ENCODE measurements at places on chromosomes 7 and 10.
A peak's percentile ranks its signal among the peaks of the same experiment; 100 is the strongest.

GRCh38 chr7:25579778-25580075 lies 351.4 kb upstream of the NPVF start:
- DNase-seq: no peak

DNA sequence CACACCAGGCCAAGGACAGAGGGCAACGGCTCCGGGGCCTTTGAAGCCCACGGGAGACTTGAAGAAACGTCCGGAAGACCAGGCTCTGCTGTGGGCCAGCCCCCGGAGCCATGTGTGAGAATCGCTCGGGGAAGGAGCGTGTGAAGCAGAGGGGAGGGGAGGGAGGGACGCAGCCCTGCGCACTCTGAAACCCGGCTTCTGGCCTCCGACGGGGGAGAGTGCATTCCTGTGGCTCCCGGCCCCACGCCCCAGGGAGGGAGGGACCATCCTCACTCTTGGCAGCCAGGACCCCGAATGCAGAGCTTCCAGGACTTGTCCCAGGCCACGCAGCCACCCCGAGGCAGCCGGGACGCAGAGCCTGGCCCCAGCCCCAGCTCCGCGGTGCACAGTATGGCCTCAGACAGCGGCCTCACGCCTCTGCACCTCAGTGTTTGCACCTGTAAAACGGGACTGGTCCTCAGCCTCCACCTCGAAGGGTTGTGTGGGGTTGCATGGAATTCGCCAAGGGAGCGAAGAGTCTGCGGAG lies 67.4 kb downstream of the PDGFA start:
- DNase-seq: no peak

GRCh38 chr7:127588697-127589482 lies 679 bp downstream of the ARF5 start:
- DNase-seq: peak; percentile 36

DNA sequence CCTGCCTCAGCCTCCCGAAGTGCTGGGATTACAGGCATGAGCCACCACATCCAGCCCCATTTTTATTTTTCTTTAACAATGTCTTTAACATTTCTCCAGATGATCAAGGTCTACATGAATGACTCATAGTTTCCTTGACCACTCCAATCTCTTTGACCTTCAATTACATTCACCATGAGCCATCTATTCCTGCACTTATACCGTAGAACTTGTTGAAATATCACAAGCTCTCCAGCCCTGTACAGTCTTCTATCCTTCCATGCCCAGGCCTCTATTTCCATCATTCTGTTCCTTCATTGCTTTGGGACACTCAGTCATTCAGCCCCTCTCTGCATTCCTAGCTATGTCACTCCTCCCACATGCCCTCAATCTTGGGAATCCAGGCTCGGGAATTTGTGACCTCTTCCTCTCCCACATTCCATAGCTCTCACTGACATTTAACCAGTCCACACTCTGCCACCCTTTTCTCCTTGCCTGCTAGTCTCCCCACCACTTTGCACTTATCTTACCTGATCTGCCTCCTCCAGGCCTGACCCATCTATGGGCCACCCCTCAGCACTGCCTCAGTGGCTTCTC lies 151.8 kb upstream of the STK17A start:
- DNase-seq: no peak

GRCh38 chr10:132943791-132944404 lies 1.5 kb upstream of the CFAP46 start:
- no peak for DNase-seq

DNA sequence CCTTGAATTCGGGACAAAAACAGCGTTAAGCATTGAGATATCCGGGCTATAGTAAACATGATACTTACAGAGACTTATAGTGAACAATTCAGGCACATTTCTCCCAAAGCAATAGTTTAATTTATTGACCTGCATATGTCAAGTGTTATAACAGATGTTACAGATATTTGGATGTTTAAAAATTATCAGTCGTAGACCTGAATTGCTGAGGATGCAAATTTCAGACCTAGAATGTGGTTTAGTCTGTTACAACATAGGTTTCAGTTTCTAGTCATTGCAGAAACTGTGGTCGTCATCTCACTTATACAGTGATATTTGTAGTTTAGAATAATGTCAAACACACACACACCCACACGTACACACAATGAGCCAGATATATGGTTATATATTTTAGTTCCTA lies 85.2 kb downstream of the VTI1A start:
- DNase-seq: no peak

- DNase-seq: peak; percentile 76
Measured at GRCh38 chr10:3961082-3961481, 176.1 kb upstream of the KLF6 start.

DNA sequence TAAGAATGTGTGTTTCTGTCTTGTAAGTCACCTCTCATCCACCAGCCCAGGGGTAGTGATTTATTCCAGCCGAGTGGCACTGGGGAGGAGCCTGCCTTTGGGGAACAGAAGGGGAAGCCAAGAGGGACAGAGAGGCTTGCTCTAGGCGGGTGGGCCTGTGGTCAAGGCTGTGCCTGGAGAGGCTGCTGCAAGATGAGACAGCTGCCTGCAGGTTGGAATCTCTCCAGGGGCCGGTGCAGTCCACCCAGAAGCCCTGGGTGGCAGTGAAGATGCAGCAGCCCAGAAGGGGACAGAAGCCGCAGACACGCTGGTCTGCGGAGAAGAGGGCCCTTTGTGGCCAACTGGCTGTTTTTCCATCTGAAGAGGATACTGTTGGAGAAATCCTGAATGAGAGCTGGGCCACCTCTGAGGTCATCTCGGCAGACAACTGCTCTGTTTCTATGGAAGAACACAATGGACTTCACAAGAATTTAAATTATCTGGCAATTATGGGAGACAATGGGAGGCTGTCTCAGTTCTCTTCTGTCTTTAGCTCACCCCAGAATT lies 175.7 kb downstream of the GFRA1 start:
- DNase-seq: no peak

DNA sequence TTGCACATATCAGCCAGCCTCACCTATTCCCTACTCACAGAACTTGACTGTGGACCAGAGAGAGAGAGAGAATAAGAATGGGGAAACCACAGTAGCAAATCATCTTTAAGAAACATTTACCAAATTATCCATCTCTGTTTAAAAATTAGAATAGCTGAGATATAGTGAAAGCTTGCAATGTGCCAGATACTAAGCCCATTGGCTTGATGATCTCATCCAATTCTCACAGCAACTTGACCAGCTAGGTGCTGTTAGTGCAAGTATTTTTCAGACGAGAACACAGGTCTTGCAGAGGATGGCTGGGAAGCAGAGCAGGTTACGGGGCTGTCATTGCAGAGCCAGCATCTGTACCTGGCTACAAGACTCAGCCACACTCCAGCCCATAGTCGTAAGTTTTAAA lies 50.9 kb downstream of the KLF6 start:
- no peak for DNase-seq

DNA sequence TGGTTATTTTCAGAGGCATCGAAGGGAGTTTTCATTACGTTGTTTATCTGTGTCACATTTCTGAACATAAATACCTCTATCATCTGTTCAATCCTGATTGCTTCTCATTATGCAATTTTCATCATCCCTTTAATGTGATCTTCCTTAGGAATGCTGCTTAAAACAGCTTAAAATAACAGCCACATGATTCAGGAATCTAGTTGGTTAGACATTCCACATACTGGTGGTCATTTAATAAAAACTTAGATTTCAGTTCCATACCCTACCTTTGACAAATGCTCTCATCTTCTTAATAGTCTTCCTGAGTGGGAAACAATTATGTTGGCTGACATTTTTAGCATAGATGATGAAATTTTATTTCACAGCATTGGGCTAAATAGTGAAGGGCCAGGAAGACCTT lies 191.3 kb upstream of the CDCA7L start:
- no peak for DNase-seq

GRCh38 chr7:27324246-27324645 lies 81.6 kb downstream of the EVX1 start:
- no peak for DNase-seq

GRCh38 chr7:55031075-55031474 lies 12.3 kb downstream of the EGFR start:
- no peak for DNase-seq

DNA sequence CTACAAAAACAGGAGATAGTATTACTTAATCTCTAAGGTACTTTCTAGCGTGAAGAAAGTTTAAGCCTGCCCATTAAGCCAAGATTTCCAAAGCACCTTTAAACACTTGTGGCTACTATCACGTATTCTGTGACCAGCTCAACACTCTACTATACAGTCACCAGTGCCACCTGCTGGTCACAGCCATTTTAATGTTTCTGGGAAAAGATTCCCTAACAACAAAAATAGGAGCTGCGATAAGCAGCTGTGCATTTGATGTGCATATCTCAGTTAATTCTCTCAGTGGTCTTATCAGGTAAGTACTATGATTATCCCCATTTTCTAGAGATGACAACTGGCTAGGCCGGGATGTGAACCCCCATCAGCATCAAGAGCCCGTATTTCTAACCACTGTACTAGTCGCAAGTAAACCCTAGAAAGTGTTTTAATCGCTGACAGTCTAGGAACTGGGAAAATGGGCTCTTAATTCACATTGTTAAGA lies 860 bp downstream of the SEC31B start:
- DNase-seq: peak; percentile 71

DNA sequence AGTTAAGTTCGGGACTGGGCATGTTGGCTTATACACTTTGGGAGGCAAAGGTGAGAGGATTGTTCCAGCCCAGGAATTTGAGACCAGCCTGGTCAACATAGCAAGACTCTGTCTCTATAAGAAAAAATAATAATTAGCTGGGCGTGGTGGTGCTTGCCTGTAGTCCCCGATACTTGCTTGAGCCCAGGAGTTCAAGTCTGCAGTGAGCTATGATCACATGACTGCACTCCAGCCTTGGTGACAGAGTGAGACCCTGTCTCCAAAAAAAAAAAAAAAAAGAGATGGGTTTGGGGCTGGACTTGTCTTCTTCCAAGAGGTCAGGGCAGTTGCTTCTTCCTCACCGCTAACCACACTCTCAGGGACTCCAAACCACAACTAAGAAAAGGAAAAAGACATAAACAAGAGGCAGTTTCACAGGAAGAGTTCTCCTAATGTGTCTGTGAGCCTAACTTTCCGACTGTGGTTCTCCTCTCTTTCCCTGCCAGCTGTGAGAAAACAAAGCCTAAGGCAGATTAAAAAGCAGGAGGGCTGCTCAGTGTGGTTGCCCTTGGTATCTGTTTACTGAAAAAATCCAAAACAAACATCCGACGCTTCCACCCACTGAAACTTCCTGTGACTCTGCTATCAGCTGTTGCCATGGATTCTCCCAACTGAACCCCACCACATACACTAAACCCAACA lies 2.4 kb upstream of the SERPINE1 start:
- DNase-seq: no peak

DNA sequence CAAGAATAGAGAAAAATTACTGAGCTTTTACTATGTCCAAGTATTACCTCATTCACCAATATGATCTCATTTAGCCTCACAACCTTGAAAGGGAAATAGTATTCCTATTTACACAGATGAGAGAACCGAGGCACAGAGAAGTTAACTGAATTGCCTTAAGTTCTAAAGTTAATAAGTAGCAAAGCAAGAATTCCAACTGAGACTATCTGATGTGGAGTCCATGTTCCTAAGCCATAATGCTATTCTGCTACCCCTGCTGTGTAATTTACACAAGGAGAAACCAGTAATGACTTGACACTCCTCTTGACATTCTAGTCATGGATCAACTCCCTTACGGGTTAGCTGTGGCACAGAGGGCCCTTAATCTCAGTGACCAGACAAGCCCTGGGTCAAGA lies 60.7 kb downstream of the ABCB4 start:
- DNase-seq: no peak

DNA sequence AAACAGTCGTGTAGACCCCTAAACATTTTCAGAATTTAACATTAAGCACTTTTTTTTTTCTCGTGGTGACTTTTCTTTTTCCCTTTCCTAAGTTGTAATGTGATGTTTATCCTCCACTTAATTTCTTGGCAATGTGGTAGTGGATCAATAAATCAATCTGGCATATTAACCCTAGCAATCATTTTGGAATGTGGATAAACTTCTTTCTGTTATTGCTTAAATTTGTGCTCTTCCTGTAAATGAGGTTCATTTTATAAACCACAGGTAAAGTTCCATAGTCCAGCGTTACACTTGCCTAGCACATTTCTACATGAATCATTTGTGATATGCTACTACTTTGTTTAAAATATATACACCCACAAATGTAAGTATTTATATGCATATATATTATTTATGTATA lies 247.4 kb upstream of the ETV1 start:
- DNase-seq: no peak

GRCh38 chr7:1255080-1255816 lies 22.6 kb downstream of the UNCX start:
- no peak for DNase-seq

- no peak for DNase-seq
Measured at GRCh38 chr7:97731736-97732564, at the start of gene TAC1. TAC1 (plus strand) TSS chr7:97732086; CDS start chr7:97732613, 527 bp downstream.

DNA sequence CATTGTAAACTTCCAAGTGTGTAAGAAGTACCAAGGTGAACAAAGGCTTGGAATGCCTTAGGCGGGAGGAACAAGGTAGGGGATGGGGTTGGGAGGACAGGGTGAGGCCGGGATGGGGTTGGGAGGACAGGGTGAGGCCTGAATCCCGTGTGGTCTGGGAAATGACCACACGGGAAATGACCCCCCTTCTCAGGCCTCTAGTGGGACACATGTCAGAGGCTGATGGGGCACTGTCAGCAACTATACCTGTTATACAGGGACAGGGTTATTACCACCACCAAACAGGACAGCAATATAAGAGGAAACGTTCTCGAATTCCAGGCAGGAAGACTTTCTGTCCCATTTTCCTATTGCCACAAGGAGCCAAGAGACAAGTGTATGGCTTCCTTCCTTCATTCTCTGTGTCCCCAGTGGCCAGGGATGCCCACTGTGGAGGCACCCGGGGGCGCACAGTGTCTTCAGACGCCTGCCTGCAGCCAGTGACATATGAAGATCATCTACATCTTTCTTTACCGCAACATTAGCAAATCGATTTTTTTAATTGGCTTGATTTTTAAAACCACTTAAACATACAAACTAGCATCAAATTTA lies 1.3 kb downstream of the MKI67 start:
- no peak for DNase-seq

DNA sequence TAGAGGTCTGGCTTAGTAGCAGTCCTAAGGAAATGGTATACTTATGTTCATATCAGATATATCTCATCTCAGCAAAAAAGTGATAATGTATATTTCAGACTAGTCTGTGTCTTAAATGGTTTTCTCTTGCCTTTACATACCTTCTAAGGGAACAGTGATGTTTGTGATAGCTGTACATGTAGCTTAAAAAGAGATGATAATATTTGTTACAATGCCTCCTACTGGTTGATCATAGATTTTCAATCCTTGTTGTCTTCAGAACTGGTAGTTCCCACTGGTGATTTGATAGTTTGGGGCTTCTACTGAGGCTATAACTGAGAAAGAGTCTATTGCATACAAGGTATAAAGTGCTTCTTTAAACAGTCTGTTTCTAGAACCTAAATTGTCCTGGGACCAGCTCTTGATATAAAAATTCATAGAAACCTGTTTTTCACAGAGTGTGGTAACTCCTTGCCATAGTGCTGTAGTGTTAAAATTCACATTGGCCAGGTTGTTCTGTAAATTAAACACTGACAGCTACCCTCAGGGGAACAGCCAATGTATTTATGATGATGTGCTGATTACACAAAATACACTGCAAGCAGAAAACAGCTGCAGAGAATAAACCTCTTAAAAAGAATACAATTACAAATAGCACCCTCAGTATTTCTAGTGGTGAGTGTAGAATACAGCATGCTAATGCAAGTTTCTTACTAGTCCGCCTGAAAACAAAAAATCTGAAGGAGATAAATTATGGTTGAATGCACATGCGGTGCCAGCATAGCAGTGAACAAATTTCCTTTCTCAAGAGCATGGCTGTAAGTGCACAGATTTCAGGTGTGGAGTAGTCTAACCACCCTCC lies 90.3 kb downstream of the BTRC start:
- no peak for DNase-seq

GRCh38 chr7:2575733-2576340 lies 17.1 kb downstream of the IQCE start:
- DNase-seq: no peak
